ENCODE measurements at places on chromosomes 5 and 9. TPM values are rescaled to one million over a fixed set of nuclear protein-coding genes. Genes with fewer than 3 reads are reported as not detected.

KCNV2 gene
- total RNA-seq = not detected

PCDHB15 gene
- under 0.01 TPM for total RNA-seq

FOXI1 gene
- not detected for total RNA-seq

- DNase-seq = no peak
Observed at GRCh38 chr9:68505681-68506409, 34.8 kb downstream of the TMEM252 start.

GRCh38 chr9:75918154-75918553 lies 27.7 kb downstream of the PCSK5 start:
- no peak for DNase-seq

Data from fibroblast of villous mesenchyme (primary cell).